ENCODE measurements at places on chromosomes 2 and 18. TPM values are rescaled to one million over a fixed set of nuclear protein-coding genes. Genes with fewer than 3 reads are reported as not detected.

DNA sequence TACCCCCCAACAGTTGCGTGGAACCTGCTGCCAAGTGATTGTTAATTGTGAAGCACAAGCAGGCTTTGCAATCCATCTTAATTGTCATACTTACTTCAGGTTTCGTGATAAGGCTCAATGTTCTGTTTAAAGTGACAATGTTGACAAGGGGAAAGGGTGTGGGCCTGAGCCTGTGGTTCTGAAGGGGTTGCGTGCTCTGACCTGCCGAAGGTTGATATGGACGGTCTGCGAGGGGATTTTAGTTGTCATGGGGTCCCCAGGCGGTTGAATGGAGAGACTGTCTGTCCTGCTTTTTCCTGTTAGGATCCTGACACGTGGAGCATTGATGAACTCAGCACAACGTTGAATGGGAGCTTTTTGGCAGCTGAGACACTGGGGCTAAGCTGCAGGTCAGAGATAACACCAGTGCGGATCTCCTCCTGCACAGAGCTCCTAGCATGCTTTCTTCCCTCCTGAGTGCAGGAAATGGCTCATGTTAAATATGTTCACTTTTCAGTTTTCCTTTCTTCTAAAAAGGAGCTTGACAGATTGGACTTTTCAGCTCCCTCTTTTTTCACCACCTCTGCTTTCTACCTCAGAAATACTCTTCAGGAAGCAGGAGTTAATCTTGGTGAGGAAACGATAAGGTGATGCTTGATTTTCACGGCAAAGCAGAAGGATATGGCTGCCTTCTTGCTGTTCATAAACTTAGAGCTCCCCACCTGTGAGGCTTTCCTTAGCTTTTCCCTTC, 62.9 kb upstream of the ZEB2 start:
- H3K27me3 ChIP-seq = no peaks in the 10 kb centered on the region
- no peak for DNase-seq

GRCh38 chr2:14700753-14701152, 68.2 kb downstream of the LRATD1 start:
- H3K4me3 ChIP-seq = no peak overlapping the region
- no peaks in the 10 kb centered on the region for H3K27me3 ChIP-seq
- H3K4me1 ChIP-seq = no peaks in the 10 kb centered on the region
- no peaks in the 10 kb centered on the region for H3K36me3 ChIP-seq

GRCh38 chr2:96870626-96871255, 861 bp upstream of the SEMA4C start:
- peak overlapping the region; percentile 97 for H3K27ac ChIP-seq
- H3K27me3 ChIP-seq = no peaks in the 10 kb centered on the region
- peaks cover 26% of the 10 kb centered on the region for H3K36me3 ChIP-seq
- DNase-seq = peak; percentile 75

GRCh38 chr2:169664600-169664977, 29.6 kb downstream of the CFAP210 start:
- no peaks in the 10 kb centered on the region for H3K36me3 ChIP-seq
- no peaks in the 10 kb centered on the region for H3K4me1 ChIP-seq
- H3K27ac ChIP-seq = no peak overlapping the region
- H3K4me3 ChIP-seq = no peak overlapping the region

DNA sequence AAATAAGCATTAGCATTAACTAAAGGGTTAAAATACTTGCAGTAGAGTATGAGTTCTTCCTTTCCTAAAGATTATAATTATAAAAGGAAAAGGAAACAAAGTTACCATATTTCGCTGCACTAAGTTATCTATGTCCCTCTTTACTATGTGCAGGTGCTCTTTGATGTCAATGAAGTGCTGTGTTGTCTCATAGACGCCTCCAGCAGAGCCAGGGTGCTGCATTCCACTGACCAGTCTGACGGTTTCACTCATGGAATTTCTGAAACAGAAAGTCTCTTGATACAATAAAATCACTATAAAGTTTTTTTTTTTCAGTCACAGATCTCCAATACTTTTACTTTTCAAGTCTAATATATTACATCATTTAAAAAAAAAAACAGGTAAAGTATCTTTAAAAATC, 14.5 kb upstream of the CPLX4 start:
- H3K27ac ChIP-seq = no peak overlapping the region
- no peaks in the 10 kb centered on the region for H3K36me3 ChIP-seq
- no peak overlapping the region for H3K4me3 ChIP-seq
- H3K4me1 ChIP-seq = no peaks in the 10 kb centered on the region
- H3K27me3 ChIP-seq = no peaks in the 10 kb centered on the region

- no peak for DNase-seq
- H3K27me3 ChIP-seq = no peaks in the 10 kb centered on the region
- H3K4me3 ChIP-seq = no peak overlapping the region
- no peaks in the 10 kb centered on the region for H3K36me3 ChIP-seq
- no peaks in the 10 kb centered on the region for H3K4me1 ChIP-seq
Measured at GRCh38 chr2:113077921-113078320, 10.2 kb downstream of the IL1F10 start.

DNA sequence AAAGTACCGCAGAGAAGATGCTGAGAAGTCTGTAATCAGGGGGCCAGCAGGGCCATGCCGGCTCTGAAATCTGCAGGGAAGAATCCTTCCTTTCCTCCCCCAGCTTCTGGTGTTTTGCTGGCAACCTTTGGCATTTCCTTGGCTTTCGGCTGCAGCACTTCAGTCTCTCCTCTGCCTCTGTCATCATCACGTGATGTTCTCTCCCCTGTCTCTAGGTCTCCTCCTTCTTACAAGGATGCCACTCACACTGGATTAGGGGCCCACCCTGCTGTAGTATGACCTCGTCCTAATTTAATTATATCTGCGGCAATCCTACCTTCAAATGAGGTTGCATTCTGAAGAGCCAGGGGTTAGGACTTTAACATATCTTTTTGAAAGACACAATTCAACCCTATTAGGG, 13.8 kb upstream of the RAB12 start:
- no peak overlapping the region for H3K27ac ChIP-seq
- H3K27me3 ChIP-seq = no peaks in the 10 kb centered on the region
- no peaks in the 10 kb centered on the region for H3K36me3 ChIP-seq
- no peak overlapping the region for H3K4me3 ChIP-seq
- no peaks in the 10 kb centered on the region for H3K4me1 ChIP-seq
- no peak for DNase-seq

DNA sequence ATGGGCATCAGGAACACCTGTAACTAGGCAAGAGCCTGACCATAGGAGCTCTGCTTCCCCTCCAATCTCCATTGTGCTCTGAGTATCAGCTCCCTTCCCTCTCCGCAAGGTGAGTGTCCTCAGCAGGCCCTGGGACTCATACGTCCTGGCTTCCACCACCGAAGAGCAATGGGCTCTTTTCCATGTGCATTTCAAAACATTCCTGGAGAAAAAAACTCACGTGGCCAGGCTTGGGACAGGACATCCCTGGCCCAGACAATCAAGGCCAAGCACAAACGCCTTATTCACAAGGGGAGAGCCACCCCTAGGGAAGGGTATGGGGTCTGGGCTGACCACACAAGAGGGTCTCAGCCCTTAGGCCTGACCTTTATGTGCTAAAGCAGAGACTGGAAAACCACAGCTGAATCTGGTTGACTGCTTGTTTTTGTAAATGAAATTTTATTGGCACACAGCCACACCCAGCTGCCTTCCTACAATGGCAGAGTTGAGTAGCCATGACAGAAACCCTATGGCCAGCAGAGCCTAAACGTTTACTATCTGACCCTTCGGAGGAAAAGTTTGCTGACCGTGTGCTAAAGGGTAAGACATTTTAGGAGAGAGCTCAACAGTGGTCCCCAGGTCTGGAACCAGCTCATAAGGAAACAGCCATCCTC, 175.7 kb upstream of the ARL4C start:
- no peak overlapping the region for H3K4me3 ChIP-seq
- H3K36me3 ChIP-seq = no peaks in the 10 kb centered on the region
- H3K4me1 ChIP-seq = peaks cover 15% of the 10 kb centered on the region
- H3K27ac ChIP-seq = no peak overlapping the region
- no peaks in the 10 kb centered on the region for H3K27me3 ChIP-seq

DNA sequence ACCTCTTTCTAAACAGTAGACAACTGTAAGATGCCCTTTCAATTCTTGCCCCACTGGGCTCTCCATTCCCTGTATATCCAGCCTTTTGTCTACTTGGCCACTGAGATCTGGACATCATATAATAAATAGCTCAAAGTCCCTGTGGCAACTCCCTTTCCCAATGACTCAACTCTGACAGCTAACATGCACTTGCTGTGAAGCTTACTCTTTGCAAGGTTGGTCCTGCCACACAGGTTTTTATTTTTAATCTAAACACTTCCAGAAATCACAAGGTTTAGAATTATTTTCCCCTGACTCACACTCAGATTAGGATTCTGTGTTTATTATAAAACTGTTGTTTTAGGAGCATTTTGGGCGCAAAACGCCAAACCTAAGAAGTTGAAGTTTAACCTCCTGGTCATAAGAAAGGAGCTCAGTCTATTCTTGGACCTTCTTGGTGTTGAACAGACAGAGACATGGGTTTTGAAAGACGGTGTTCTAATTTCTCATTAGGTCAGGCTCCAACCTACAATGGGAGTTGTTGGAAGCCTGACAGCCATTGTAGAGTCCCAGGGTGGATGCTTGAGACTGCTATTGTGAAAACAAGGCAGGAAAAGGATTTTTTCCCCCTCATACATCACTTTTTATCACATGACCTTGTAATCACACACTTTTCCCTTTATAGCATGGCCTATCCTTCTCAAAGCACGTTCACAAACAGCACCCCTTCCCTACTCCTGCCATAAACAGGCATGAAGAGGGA, 124.7 kb upstream of the SERPINE2 start:
- H3K36me3 ChIP-seq = no peaks in the 10 kb centered on the region
- no peak overlapping the region for H3K27ac ChIP-seq

- H3K4me3 ChIP-seq = peak within 1 kb of the TSS; percentile 65
- DNase-seq = peak; percentile 86
- H3K27ac ChIP-seq = peak within 1 kb of the TSS; percentile 54
- H3K36me3 ChIP-seq = no peaks in the 10 kb centered on the region
- no peaks in the 10 kb centered on the region for H3K27me3 ChIP-seq
- peaks cover 16% of the 10 kb centered on the region for H3K4me1 ChIP-seq
Measured at GRCh38 chr18:70288851-70289328, at the start of gene SOCS6. SOCS6 (plus strand) TSS chr18:70289045; CDS start chr18:70324669, 35,624 bp downstream.

GRCh38 chr2:226835420-226835795, 446 bp upstream of the RHBDD1 start:
- DNase-seq = no peak
- no peaks in the 10 kb centered on the region for H3K27me3 ChIP-seq
- peak overlapping the region; percentile 89 for H3K27ac ChIP-seq
- H3K36me3 ChIP-seq = no peaks in the 10 kb centered on the region

DNA sequence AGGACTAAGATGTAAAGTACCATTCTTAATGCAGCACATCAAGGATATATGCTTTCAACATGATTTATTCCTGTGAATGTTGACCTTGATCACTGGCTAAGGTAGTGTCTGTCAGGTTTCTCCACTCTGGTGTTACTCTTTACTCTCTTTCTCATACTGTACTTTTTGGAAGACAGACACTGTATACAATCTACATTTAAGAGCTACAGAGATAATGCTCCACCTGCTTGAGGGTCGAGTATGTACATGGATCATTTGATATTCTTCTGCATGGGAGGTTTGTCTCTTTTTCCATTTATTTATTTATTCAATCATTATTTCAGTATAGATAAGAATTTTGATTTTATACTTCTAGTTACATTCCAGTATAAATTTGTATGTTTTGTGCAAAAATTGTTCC, 199.5 kb upstream of the RGPD4 start:
- H3K4me3 ChIP-seq = no peak overlapping the region
- no peak for DNase-seq
- no peaks in the 10 kb centered on the region for H3K4me1 ChIP-seq
- H3K36me3 ChIP-seq = no peaks in the 10 kb centered on the region
- no peaks in the 10 kb centered on the region for H3K27me3 ChIP-seq

DNA sequence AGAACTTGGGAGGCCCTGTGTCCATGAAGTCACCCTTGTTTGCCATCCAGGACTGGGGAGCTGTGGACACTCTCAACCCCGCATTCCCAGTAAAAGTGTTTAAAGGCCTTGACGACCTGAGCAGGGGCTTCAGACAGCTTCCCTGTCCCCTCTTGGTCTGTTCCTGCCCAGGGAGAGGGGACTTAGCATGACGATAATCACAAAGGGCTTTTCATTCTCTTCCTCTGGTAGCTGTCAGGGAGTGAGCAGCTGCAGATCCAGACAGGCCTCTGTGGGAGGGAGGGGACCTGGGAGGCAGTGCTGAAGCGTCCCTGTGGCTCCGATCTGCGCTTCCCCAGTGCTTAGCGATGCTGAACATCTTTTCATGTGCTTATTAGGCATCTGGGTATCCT, 77.8 kb upstream of the HS6ST1 start:
- no peak overlapping the region for H3K4me3 ChIP-seq
- H3K27ac ChIP-seq = no peak overlapping the region
- no peak for DNase-seq
- H3K4me1 ChIP-seq = peaks cover 12% of the 10 kb centered on the region
- H3K36me3 ChIP-seq = no peaks in the 10 kb centered on the region

GRCh38 chr2:178513876-178514275, 33.6 kb downstream of the PLEKHA3 start:
- no peak for DNase-seq
- no peak overlapping the region for H3K4me3 ChIP-seq
- H3K4me1 ChIP-seq = no peaks in the 10 kb centered on the region
- H3K27ac ChIP-seq = no peak overlapping the region

Gene LOXL3
- total RNA-seq = 10.5 TPM

Gene DSG4
- total RNA-seq = not detected

Gene AMER3
- total RNA-seq = 4.5 TPM

Gene MGAT4A
- 51.2 TPM for total RNA-seq

Gene IL1RN
- total RNA-seq = 1.8 TPM

Measured in spinal cord (tissue), 10 donors.